ENCODE measurements at places on chromosomes 11 and 22.

- no peak for DNase-seq
Measured at GRCh38 chr22:32760815-32761214, 40.7 kb upstream of the TIMP3 start.

- no peak for DNase-seq
Measured at GRCh38 chr11:104155375-104155774, 8.6 kb downstream of the PDGFD start.

DNA sequence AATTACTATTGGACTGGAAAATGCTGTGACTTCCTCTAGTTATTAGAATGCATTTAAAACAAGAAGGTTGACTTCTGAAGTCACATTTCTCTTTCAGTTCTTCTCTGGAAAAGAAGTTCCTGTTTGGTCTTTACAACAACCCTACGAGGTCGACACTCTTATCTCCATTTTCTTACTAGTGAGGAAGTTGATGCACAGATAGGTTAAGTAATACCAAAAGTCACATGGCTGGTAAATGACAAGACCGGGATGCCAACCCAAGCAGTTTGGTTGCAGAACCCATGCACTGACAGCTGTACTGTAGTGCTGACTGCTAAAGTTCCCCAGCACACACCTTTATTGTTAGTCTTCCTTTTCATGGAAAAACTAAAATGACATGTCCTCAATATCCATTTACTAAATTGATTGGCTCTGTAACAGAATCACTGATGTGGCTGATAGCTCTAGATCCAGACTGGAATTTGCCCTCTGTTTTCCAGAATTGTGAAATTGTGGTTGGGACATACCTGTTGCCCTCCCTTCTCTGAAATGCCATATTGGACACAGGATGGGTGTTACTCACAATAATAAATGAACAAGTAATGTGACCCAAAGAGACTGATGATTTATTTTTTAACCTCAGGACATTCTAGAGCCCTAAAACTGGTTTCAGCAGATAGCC is 9.4 kb upstream of the TECTA start:
- DNase-seq = no peak

DNA sequence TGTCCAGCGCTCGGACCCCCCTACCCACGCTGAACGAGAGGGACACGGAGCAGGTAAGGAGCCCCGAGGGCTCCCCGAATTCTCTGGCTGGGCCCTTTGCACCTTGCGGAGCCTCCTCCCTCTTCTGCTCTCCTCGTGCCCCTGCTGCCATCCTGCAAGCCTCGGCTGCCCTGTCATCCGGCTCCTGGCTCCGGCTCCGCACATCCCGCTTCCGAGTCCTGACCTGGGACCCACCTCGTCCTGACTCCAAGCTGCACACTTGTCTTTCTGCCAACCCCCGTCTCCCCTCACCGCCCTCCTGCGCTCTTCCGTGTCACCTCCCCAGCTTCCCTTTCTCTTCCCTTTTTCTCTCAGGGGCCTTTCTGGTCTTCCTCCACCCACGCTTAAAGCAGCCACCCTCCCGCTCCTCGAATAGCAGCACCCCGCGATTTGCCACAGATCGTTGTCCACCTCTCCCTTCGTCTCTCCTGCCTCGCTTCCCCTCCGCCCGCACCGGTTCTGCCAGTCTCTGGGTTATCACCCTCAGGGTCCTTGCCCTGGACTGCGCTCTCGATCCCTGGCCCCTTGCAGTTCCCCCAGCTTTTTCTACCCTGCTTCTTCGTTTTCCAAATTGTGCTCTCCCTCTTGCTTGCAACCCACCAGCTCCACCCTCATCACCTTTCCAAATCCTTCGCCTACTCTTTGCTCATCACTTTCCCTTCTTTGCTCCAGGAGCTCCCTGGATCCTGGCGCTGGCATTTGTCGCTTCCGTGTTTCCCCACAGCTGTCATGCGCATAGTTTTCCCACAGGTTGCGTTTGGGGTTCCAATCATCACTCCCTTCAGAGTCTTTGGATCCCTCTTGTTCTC is 822 bp downstream of the MARK2 start:
- no peak for DNase-seq

GRCh38 chr22:29596408-29596807 is 7.0 kb upstream of the NF2 start:
- DNase-seq = no peak

DNA sequence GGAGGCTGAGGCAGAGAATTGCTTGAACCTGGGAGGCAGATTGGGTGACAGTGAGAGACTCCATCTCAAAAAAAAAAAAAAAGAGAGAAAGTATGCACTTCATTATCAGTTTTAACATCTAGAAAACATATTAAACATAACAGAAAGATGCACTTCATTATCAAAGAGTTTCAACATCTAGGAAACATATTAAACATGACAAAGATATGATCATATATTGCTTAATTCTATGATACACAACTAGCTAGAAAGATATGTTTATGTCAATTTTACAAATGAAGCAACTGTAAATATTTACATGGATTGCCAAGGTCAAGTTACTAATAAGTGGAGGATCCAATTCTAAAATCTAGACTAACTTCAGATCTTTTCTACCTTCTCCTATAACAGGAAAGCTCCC is 50.4 kb upstream of the CTSC start:
- no peak for DNase-seq

GRCh38 chr11:84720706-84721402 is 906.3 kb downstream of the DLG2 start:
- no peak for DNase-seq

DNA sequence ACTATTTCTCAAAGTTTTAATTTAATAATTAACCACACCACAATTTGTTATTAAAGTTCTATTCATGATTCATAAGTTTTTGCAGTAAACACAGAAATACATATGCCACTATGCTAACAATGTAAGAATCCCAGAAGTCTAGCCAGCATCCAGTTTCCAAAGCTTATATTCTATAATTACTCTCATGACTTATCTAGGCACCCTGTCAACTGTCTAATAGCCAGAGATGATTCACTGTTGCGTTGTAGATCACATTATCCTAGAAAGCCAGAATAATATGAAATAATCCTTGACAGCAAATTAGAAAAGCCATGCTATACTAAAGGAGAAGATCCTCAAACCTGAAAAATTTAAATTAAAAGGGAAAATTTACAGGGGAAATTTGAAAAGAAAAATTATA is 141.0 kb downstream of the SOX6 start:
- no peak for DNase-seq

DNA sequence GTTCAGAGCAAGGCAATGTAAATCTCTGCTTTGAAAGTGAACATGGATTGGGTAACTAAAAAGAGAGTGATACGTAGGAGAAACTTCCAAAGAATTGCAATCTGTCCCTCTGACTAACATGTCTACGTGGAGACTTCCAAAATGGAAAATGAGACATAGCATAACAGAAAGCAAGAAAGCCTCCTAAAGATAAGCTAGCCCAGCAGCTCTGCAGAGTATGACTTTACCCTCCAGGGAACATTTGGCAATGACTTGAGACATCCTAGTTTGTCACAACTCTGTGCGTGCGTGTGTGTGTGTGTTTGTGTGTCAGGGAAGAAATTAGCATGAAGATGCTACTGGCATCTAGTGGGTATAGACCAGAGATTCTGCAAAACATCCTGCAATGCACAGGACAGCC is 817.4 kb downstream of the NTM start:
- no peak for DNase-seq

DNA sequence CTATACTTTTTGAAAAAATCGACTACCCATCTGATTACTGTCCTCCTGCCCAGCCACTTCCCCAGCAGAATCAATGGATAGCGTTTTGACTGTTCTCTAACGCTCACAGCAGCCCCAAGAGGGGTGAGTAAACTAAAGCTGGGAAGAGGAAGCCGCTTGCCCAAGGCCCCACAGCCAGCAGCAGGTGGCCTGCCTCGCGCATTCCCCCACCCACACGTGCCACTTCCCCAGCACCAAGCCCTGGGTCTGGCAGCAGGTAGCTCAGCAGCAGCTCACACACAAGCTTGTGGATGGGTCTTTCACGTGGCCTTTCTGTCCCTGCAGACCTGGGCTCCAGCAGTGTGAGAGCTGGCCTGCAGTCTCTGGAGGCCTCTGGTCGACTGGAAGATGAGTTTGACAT is 34.3 kb downstream of the TOM1 start:
- no peak for DNase-seq

- DNase-seq = no peak
Measured at GRCh38 chr11:119619665-119620064, 109.3 kb downstream of the NECTIN1 start.

DNA sequence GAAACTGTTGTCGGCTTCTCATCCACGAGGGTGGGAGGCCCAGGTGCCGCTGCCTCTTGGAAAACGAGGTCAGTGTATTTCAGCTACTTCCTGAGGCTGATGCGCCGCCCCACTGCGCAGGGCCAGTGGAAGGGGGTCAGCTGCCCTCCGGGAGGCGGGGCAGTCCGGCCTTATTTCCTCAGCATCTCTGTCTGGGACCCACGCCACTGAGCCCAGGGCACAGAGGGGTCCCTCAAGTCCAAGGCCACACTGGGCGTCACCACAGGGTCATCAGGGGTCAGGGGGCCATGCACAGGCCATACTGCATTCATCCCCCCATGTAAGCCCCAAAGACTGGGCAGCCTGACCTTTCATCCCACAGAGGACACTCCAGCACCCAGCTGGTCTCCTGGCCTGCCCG is 12.1 kb downstream of the RTN4R start:
- DNase-seq = no peak

GRCh38 chr11:30635401-30635989 is 49.3 kb upstream of the MPPED2 start:
- DNase-seq = no peak

DNA sequence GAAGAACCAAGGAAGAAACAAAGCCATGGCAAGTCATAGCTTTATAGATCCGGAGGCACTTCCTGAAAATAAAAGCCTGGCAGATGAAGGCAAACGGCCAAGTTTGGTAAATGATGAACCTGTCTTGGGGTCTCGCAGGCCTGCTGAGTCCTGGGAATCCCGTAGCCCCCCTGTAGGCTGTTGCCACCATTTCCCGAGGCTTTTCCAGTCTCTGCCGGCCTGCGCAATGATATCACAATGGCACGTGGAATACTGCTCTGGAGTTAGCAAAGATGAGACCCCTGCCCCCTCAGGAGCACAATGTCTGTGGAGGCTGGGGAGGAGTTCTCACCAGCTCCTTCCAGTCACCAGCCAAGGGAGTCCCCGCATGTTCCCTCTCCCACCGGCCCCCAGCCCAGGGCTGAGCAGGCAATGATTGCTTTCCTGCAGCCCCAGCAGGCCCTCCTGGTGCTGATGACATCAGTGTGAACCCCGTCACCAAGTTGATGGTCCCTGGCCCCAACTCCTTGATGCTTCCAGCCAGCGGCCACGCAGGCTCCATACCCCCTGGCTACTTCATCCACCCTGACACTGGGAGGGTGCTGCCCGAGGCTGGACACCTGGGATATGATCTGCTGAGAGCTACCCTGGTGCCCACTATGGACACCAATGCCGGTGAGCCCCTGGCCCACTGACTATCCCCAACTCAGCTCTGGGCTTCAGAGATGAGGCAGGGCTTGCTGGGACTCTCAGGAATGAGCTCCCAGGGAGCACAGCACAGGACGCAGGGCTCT is 55.9 kb downstream of the BTG4 start:
- DNase-seq = no peak

DNA sequence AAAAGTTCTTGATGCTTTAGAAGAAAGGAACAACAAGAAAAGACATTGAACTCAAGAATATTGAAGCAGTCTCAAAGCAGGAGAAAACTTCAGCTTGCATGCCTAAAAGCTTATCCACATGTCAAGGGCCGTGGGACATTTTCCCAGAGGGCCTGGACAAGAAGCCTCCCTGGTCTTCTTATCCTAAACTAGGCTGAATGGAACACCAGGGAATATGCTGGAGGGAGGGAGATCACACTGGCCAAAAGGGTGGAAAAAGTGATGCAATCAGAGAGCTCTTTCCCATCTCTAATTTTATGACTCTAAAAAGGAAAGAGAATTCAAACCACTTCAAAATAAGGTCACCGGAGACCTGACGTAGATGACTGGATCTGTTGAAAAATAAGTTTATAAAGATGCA is 107.2 kb downstream of the MPPED2 start:
- no peak for DNase-seq

- DNase-seq = no peak
Measured at GRCh38 chr22:25475257-25476022, 89.0 kb upstream of the GRK3 start.

GRCh38 chr11:36757075-36757474 is 159.0 kb upstream of the RAG2 start:
- no peak for DNase-seq

DNA sequence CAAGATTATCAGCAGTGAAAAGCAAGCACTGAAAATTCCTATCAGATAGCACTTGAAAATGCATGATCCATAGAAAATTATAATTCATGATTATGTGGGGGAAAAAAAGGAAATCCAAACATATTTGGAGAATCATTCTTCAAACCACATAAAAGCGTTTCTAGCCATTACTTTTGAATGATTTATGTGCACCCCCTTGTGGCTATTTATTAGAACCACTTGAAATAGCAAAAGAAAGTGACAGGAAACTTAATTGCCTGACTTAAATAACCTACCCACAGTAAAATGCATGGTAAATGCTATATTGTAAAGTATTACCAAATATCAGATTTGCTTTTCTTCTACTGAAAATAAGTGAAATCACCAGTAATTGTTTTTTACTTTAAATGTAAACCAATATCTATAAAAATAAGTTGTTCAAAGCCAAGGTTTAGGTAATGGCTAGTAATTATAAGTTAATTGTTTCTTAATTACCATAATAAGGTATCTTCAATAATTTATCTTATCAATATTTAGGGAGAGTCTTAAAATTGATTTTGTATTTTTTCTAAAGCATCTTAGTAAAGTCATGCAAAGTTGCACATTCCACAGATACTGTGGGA is 168.5 kb downstream of the ARHGAP42 start:
- DNase-seq = no peak

DNA sequence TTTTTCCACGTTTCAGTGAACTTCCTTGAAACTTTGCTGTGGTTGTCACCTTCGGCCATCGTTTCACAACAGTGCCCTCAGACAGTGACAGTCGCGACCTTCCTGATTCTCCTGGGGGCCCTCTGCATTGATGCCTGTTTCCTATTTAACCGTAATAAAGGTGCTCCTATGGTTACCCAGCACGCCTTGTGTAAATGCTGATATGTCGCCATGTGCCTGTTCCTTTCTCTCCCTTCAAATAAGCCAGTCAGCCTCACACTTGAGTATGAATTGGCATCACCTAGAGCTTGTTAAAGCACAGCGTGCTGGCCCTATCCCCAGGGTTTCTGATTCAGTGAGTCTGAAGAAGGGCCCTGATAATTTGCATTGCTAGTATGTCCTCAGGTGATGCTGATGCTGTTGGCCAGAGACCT is 104.8 kb downstream of the MICAL2 start:
- DNase-seq = no peak

DNA sequence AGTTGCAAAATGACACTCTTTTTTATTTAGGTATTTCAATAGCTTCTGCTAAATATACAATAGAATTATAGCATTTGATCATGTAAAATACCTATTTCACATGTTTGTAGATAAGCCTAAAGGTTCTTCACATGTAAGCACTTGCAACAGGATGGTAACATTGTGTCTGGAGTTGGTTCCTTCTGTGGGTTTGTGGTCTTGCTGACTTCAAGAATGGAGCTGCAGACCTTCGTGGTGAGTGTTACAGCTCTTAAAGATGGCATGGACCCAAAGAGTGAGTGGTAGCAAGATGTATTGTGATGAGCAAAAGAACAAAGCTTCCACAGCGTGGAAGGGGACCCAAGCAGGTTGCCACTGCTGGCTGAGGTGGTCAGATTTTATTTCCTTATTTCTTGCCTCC is 246.4 kb upstream of the PDGFD start:
- DNase-seq = no peak

GRCh38 chr11:2074266-2074825 is 64.8 kb downstream of the IGF2 start:
- DNase-seq = no peak

Measured in stimulated activated CD4-positive, alpha-beta T cell treated with anti-CD3 and anti-CD28 coated beads, Interleukin-1b, Interleukin-23, amount 100 ng/mL, for 1 hour (primary cell).